Iris pigment epithelial cell (primary cell): ENCODE measurements at places on chromosomes 6 and 20.

DNA sequence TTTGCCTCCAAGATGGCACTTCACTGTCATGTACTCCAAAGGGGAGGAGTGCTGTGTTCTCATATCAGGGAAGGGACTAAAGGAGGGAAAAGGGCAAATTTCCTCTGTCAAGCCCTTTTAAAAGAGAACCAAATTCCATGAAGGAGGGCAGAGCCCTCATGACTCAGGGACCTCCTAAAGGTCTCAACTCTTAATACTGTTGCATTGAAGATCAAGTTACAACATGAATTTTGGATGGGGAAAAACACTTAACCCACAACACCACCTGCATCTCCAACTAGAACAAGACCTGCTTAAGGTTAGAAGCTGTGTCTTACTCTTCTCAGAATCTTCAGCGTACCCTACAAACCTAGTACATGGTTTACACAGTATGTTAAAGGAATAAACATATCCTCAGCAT, 23.7 kb upstream of the FBXO30 start:
- DNase-seq = no peak

DNA sequence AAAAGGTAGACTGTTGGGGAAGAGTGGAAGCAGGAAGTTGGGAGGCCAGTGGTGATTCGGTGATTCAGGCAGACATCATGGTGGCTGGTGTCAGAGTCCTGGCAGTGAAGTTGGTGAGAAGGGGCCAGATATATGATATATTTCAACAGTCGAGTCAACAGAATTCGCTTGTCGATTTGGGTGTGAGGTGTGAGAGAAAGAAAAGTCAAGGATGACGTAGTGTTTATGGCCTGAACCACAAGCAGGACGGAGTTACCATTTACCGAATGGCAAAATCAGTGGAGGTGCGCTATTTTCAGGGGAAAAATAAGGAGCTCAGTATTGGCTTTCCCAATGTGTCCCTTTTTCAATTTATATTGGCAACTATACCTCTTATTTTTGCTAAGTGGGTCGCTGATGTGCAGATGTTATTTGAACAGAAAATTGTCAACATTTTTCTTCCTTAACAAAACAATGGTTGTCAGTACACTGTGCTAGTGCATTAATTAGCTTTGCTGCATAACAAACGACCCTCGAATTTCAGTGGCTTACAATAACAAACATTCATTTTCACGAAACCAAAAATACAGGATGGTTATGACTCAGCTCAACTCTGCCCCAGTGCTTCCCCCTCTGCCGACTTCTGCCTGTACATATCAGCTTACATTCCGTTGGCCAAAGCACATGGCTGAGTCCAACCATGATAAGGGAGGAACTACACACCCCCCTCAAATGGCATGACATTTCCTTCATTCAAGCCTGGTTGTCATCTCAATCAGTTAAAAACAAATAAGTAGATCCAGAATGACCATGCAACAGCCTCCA, 255.0 kb upstream of the ZFP64 start:
- peak; percentile 80 for DNase-seq

GRCh38 chr20:437787-438486, 24.4 kb downstream of the TBC1D20 start:
- no peak for DNase-seq

DNA sequence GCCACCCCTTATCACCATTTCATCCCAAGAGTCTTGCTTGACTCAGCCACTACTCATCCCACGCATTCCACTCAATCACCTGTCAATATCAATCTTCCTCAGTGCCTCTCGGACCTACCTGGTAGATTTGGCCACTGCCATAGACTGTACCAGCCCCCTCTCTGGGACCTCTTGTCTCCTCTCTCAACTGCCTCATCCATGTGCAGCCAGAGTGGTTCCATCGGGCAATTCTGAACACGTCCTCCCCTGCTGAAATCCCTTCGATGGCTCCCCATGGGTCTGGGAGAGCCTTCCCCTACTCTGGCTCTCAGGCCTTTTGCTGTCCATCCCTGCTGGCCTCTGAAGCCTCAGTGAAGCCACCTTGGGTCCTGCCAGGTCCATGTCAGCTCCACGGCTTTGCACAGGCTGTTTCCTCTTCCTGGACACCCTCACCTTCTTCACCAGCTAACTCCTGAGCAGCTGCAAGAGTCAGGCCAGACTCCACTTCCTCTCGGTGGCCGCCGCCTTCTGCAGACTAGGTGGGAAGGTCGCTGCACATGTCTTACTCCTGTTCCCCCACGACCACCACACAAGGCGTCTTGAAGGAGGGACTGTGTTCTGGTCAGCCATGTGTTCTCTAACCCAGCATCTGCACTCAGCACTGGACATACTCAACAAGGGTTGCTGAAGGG, 120.4 kb downstream of the TOX2 start:
- DNase-seq = no peak

DNA sequence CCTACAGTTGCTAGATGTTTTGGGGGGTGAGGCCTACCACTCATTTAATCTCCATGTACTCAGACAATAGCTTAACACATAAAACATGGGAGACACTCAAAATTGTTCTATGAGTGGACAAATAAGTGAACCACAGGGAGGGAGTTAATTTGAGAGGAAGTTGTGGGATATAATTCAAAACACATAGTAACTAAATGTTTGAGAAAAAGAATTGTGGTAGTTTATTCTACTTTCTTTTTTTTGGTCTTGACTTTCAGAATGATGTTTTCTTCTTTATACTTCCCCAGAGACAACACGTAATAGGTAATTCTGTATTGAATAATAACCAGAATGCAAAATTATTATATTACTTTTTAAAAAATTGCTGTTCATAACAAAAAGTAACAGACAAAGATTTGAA, 453.8 kb downstream of the RFPL4B start:
- DNase-seq = no peak

DNA sequence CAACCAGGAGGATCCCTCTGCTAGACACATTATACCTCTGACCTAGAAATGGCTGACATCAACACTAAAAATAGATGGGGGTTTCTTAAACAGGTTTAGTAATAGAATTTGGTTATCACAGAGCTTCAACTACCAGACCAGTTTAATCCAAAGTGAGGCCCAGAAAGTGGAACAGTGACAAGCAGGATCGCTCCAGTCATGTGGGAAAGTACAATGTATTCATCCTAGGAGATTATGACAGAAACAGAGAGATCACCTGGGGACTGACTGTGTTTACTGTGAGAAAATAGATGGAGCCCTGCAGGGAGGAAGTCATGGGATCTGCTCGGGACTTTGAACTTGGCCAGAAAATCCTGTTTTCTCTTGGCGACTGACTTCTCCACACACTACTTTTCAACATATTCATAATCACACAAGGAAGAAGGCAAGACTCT, 238.7 kb upstream of the SOX4 start:
- no peak for DNase-seq

DNA sequence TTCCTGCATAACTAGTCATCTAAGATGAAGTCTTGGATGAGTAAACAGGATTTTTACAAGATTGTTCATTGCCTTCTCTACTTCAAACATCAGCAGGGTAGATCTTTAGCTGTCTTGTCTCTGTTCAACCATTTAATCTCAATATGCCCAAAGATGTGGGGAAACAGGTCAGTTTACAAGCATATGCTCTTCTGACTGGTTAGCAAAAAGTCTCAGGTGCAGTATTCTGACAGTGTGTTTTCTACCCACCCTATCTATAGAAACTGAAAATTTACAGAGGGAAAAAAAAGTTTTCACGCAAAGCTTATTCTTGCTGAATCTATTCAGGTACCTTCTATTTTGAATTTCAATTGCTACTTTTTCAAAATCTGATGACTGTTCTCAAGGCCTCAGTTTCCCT, 29.0 kb downstream of the MAP3K5 start:
- no peak for DNase-seq

DNA sequence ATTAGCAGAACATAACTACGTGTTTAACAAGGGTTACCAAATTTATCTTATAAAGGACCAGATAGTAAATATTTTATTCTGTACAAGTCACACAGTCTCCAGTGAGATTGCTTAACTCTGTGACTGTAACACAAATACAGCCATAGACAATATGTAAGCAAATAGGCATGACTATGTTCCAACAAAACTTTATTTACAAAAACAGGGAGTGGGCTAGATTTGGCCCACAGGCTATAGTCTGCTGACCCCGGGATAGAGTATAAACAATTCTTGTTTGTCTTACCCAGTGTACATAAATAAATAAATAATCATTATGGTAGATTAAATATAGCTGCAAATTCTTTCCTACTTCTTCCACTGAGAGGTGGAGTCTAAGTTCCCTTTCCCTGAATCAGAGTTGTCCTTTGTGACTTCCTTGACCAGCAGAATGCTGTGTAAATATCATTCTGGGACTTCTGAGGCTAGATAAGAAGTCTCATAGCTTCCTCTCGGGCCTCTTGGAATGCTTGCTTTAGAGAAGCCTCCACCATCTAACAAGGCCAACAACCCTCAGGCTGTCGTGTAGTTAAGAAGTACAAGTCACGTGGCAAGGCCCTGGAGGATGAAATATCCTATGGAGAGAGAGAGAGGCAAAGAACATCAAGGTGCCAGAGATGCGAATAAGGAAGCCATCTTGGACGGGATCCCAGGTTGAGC, 59.1 kb upstream of the TMEM244 start:
- peak; percentile 63 for DNase-seq

- peak; percentile 24 for DNase-seq
These were observed 42.6 kb upstream of the SPDEF start for GRCh38 chr6:34598712-34599111.

GRCh38 chr6:140107216-140107615, 732.8 kb upstream of the CITED2 start:
- no peak for DNase-seq

GRCh38 chr20:5492937-5493336, 176.2 kb upstream of the PROKR2 start:
- no peak for DNase-seq

GRCh38 chr6:46808806-46809205, 15.6 kb downstream of the MEP1A start:
- DNase-seq = no peak

DNA sequence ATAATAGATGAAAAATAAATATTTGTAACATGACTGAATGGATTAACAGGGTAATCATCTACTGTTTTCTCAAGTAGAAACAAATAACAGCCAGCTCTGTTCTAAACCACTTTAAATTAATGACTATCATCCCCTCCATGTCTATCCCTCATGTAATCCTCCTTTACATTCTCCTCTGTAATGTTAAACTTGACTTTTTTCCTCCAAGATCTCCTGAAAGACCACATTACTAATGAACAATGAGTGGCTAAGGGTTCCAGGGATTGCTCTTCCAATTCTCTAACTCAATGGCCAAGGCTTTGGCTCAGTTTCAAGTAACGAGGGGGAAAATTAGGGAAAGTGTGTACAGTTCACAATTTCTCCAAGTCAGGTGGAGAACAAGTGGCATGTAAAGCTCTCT, 37.6 kb upstream of the FBXL4 start:
- DNase-seq = no peak

- DNase-seq = peak; percentile 93
These were observed 7.8 kb downstream of the STX11 start for GRCh38 chr6:144158133-144158532.

DNA sequence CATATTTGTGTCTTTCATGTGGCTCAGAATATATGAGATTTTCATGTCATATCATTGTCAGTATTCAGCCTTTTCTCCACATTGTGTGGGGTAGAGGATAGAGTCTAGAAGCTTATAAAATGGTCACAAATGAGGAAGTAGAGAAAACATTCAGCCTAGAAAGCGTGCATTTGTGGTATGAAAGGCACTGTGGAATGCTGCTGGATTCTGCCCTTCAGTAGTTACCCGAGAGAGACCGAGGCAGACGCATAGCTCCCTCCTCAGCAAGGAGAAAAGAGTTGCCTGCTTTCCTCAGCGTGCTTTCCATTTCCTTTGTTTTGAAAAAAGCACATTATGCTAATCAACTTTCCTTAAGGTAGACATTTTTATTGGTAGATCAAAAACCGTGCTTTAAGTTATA, 28.7 kb downstream of the MYB start:
- no peak for DNase-seq

DNA sequence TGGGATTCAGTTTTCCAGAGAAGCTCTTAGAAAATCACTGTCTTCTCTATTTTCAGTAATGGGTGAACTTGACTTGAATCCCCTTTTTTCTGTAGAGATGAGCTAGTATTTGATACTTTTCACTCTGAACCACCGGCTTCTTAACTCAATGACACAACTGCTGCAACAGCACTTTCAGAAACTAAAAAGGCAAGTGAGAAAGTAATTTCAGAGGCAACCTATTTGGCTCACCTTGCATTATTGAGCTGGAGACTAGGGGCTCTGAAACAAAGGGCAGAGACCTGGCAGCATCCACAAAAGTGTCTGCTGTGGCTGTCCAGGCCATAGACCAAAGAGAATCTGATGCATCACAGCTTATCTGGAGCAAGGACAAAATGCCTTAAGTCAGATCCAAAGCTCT, 289.8 kb upstream of the IRAK1BP1 start:
- no peak for DNase-seq

DNA sequence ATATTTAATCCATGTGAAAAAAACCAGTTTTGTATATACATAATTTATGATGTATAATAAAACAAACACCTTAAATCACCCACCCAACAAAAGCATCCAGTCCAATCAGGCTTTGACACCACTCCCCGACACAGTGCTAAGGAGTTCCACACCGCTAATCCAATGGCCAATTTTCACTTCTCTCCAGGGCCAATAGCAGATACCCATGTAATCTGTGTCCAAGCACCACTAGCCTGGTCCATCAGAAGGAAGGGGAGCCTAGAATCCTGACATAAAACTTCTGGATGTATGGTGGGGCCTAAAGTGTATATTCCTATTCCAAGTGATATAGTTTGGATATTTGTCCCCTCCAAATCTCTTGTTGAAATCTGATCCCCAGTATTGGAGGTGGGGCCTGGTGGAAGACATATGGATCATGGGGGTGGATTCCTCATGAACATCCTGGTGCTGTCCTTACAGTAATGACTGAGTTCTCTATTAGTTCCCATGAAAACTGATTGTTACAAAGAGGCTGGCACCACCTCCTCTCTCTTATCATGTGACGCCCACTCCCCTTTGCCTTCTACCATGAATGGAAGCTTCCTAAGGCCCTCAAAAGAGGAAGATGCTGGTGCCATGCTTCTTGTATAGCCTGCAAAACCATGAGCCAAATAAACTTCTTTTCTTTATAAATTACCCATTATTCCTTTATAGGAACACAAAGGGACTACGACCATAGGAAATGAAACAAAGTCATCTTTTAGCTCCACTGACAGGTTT, 20.8 kb downstream of the RALGAPA2 start:
- DNase-seq = no peak

GRCh38 chr6:73152966-73153757, 72.1 kb downstream of the KHDC1L start:
- DNase-seq = peak; percentile 63

GRCh38 chr20:57260934-57261333, 5.5 kb downstream of the BMP7 start:
- peak; percentile 17 for DNase-seq
